ENCODE measurements at places on chromosomes 2 and 18.

DNA sequence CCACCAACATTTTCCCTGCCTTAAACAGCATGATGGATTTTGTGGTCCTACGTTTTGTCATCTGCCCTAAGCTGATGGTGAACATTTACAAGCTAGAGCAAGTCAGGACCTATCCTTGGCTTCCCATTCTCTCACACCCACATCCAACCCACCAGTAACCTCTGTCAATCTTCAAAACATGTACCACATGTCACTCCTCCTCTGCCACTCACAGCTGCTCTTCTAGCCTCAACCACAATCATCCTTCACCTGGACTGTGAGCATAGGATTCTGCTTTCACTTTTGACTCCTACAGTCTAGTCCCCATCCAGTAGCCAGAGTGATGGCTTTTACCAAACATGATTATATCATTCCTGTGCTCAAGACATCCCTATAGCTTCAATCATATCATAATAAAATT is 279.8 kb upstream of the DLGAP1 start:
- DNase-seq = no peak

- DNase-seq = no peak
Observed at GRCh38 chr18:31946305-31947046, 3.5 kb upstream of the TRAPPC8 start.

- no peak for DNase-seq
Observed at GRCh38 chr2:235848946-235849345, 319.2 kb downstream of the GBX2 start.

DNA sequence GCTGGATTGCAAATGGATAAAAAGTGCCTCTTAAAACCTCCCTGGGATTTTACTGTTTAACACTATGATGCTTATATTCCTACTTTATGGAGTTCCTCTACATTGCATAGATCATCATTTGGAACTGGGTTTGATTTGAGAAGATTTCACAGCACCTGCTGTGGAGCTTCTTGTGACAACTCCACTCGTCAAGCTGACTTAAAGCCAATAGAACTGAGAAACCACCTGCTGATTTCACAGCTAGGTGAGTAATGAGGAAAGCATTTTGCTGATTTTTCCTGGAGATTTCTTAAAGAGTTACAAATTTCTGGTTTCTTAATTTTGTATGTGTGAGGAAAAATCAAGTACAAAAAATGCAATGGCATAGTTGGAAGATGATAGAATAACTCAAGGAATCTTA is 739.1 kb upstream of the LRRTM1 start:
- no peak for DNase-seq

GRCh38 chr18:67456711-67457110 is 59.8 kb downstream of the DSEL start:
- no peak for DNase-seq

DNA sequence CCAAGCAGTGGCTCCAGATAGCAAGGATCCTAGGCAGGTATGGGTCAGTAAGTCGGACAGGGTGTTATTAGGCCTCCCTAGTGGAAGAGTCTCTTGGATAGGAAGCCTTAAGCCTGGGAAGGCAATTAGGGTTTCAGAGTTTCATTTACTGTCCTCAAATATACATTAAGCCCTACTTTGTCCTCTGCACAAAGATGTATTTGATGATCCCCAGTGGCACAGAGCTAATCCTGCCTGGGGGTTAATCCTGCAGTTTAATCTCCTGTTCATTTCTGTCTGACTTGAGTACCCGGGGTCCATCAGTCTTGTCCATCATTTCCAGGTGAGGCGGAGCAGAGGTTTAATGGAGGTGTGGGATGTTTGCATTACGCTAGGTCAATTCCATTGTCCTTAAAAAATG is 62.0 kb downstream of the MTCL1 start:
- no peak for DNase-seq

DNA sequence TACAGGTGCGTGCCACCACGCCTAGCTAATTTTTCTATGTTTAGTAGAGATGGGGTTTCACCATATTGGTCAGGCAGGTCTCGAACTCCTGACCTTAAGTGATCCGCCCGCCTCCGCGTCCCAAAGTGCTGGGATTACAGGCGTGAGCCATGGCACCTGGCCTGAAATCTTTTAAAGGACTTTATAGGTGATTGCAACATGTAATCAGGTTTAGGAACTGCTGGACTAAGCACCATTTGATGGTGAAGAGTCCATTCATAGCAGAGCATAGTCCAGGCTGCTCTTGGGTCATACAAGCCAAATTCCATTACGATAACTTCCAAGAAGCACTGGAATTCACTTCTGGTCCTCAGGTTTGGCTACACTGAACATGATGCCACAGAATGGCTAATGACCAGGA is 200.6 kb upstream of the SMAD2 start:
- no peak for DNase-seq

- no peak for DNase-seq
Observed at GRCh38 chr2:241073166-241074064, 28.7 kb downstream of the MTERF4 start.

Measured in activated CD8-positive, alpha-beta memory T cell treated with anti-CD3 and anti-CD28 coated beads for 4 hours (primary cell).